ENCODE measurements at places on chromosomes 1 and 21.

- peak; percentile 54 for DNase-seq
Measured at GRCh38 chr21:29656504-29657239, 283.1 kb downstream of the GRIK1 start.

- DNase-seq = peak; percentile 18
Measured at GRCh38 chr1:48776393-48777218, at the start of gene BEND5. TSS of gene BEND5 (minus strand) at chr1:48776891. CDS start at chr1:48776831, 60 bp downstream.

DNA sequence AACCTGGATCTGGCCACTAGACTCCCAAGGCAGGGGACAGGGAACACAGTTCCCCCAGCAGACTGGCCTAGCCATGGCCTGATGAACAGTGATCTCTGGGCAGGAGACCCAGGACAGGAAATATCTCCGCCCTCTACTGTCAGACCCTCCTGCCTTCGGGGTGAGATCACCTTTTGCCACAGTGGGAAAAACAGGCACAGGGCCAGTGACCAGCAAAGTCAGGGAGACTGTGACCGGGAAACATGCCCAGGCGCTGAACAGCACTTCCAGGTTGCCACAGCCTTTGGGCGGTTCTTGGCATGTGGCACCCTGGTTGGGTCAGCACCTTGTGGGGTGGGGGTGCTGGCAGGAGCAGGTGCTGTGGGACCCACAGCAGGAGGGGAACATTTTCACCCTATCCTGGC, 8.9 kb upstream of the ZNF669 start:
- DNase-seq = peak; percentile 56

DNA sequence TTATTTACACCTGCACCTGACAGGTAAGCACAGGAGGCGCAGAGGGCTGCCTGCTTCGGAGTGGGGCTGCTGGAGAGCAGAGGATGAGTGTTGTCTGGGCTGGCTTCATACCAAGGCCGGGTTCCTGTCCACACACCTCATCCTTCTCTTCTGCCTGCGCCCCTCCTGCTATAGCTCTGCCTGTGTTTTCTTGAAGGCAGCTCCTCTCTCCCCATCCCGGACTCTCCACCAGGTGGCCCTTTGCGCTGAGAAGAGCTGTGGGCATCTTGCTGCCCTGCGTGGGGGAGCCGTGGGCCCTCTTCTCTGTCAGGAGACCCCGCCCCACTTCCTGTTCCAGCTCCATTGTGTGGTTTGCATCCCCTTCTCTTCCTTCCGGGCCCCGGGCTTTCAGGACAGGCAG, 35.0 kb downstream of the ARHGEF10L start:
- DNase-seq = no peak

- no peak for DNase-seq
Measured at GRCh38 chr1:87299661-87300060, 29.0 kb upstream of the LMO4 start.

DNA sequence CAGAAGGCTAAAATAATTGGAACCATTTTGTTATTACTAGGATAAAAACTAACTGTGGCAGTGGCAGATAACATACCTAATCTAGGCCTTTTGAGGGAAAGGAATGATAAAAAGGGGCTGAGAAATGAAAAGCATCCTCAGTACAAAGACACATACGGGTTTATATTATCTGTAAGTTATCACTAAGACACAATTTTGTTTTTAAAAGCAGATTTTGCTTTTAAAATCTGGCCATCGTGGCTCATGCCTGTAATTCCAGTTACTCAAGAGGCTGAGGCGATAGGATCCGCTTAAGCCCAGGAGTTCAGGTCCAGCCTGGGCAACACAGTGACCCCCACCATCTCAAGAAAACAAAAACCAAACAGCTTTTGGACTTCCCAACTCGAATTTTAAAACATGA, 24.8 kb upstream of the HP1BP3 start:
- no peak for DNase-seq

DNA sequence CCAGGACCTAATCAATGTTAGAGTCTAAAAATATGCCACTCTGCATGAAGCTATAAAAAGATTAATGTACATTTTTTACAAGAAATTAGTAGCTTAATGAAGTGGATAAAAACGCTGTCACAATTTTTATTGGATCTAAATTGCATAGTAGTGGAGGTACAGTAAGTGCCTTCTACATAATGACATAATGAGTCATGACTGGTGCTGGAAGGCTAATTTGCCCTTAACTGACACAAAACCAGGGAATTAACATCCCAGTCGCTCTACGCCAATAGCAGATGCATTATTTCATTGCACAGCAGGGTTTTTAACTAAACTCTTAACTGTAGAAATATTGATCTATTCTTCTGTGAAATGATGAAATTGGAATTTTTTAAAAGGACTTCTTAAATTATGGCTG, 33.3 kb downstream of the RRAGC start:
- DNase-seq = no peak

DNA sequence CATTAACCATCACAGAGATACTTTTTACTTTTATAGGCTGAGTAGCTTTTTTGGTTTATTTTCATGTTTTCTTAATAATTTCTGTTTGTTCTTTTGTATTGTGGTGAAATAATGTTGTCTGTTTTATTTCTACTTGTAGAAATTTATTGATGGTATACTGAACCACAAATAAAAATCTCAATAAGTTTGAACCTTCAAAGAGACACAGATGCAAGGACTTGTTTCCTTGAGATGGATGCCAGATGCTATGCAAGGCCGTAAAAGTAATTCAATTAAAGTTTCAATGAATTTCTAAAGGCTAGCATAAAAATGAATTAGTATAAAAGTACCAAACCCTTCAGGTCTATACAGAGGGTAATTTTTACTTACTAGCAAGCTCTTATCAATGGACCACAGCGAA, 873.5 kb downstream of the TTLL7 start:
- no peak for DNase-seq

DNA sequence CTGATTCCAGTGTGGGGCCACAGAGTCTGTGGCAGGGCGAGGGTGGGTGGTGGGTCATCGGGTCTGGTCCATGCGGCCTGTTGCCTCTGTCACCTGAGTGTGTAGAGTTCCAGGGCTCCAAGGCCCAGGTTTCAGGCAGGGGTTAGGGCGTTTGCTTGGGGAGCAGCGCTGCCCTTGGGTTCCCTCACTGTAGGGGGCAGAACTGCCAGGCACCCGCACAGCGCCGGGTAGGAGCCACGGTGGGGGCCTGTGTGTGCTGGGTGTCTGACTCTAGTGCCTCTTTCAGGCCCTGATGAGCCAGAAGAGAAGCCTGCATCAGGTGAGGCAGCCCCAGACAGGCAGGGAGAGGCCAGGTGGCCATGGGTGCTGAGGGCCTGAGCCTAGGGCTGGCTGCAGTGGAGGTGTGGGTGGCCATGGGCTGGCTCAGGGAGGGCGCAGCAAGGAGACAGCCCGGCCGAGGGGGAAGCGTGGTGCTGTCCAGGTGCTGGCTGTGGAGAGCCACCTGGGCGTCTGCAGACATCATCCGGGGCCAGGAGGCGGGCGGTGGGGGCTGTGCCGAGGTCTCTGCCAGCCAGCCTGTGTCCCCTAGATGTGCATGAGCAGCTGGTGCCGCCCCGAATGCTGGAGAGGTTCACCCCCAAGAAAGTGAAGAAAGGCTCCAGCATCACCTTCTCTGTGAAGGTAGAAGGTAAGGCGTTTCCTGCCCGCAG, 72.3 kb downstream of the TRIM11 start:
- no peak for DNase-seq

DNA sequence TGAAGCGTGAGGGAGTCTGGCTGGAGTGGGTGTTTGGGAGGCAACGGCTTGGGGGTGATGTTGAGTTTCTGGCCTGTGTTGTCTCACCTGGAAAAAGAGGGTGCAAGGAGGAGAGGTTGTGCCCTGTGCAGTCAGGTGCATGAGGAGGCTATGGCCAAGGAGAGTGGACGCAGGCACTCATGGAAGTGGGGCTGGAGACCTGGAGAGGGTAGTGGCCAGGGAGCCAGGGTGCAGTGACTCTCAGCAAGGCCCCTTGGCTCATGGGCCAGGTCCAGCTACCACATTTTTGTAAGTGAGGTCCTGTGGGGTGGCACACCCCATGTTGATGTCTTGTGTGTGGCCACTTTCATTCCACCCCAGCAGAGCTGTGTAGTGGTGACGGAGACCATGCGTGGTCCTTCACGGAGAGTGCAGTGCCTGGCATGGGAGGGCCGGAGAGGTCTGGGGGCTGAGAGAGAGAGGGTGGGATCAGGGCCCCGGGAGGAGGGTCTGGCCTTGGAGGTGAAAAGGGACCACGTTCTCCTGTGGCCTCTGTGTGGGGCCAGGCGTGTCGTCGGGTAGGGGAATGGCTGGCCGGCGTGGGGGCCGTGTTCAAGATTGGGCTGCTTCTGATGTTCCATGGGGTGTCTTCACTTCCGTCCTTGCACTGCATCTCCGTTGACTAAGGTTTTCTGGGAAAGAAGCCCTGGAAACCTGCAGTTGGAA, 6.1 kb downstream of the SNAP47 start:
- DNase-seq = no peak

- no peak for DNase-seq
Measured at GRCh38 chr1:183598386-183598785, 8.1 kb upstream of the NCF2 start.

DNA sequence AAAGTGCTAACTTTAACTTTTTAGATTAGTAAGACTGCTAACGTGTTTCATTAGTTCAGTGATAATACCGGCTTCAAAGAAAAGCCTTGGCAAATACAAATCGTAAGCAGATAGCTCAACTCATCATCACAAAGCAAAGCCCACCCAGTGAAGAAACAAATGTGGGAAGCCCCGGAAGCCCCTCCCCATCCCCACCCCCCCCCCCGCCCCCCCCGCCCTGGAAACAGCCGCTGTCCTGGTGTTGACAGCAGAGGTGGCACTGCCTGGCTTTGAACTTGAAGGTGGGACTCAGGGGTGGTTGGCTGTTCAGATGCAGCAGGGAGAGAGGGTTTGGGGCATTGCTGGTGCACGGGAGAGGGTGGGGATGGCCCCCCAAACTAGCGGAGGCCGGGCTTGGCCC, 14.1 kb downstream of the PDXK start:
- no peak for DNase-seq

DNA sequence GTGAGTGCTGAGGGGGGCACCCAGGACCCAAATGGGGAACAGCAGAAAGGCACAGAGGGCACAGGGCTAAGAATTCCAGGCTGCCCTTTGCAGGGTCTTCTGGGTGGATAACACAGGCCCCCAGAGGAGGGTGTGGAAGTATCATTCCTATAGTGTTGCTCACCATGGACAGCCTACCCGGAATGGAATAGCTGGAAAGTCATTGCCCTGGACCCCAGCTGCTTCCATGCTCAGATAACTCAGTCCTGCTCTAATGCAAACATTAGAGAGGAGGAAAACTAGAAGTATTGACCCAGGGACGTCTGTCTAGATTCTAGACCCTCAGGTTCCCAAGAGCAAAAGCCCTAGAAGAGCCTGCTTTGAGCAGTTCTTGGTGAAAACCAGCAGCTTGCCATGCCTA, 24.7 kb downstream of the SLC6A17 start:
- DNase-seq = no peak

DNA sequence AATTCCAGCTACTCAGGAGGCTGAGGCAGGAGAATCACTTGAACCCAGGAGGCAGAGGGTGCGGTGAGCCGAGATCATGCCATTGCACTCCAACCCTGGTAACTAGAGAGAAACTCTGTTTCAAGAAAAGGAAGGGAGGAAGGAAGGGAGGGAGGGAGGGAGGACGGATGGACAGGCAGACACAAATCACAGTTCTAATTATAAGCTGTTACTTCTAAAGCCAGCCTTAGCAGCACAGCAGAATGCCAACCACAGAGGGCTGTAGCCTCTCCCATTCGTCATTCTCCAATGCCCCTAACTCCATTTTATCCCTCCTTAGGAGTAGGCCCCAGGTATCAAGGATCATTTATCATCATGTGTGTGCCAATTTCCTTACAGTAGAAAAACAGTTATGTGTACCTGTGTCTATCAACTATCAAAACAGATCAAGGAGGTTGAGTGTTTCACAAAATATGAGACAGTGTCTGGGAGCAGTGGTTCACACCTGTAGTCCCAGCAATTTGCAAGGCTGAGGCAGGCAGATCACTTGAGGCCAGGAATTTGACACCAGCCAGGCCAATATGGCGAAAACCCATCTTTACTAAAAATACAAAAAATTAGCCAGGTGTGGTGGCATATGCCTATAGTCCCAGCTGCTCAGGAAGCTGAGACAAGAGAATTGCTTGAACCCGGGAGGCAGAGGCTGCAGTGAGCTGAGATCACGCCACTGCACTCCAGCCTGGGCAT, 19.1 kb downstream of the USP48 start:
- no peak for DNase-seq

DNA sequence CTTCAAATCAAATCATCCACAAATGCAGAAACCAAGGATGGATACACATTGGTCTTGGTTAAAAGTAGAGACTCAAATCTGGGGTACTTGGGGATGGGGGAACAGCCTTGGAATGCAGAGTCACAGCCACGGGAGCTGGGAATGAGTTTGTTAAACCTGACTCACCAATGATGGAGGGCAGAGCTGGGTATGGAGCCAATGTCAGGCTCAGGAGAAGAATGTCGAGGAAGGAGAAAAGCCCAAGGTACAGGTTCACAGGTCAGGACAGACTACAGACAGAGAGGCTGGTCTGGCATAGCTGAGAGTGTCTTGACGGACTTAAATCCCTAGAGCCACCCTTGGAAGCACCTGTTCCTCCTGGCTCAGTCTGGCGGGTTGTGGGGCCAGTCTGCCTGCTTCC, 237.6 kb downstream of the NTNG1 start:
- DNase-seq = no peak

GRCh38 chr1:160625725-160626498, 20.9 kb downstream of the SLAMF1 start:
- no peak for DNase-seq

DNA sequence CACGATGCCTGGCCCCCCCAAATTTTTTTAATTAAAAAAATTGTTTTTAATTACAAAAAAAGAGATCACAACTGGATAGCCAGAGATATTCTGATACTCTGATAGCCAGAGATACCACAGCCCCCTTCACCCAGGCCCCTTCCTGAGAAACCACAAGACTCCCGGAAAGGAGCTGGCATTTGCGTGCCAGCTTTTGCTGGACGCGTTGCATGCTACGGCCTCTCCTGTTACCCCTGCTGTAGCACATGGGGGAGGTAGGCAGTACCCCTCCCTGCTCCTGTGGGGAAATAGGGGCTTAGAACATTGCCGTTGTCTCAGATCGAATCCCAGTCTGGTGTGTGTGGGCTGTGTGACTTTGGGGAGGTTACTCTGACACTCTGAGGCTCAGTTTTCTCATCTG, 22.7 kb downstream of the MFAP2 start:
- no peak for DNase-seq

- peak; percentile 21 for DNase-seq
Measured at GRCh38 chr21:37767984-37768383, 148.3 kb downstream of the KCNJ6 start.

DNA sequence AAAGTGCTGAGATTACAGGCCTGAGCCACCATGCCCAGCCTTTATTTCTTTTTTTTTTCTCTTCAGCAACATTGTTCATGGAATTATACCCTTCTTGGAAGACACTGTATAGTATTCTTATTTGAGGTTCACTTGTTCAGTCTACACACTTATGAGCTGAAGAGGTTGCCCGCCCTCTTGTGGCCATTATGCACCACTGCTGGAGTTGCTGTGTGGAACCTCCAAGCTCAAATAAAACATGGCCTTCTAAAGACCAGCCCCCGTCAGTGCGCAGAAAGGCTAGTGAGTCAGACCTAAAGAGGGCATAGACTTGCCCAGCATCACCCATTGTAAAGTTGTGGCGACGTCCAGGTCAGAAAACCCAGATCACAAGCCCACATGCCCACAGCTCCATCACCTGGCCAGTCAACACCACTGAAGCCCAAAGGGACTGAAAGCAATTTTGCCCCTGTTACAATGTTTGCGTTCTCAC, 20.4 kb downstream of the LURAP1 start:
- peak; percentile 94 for DNase-seq

GRCh38 chr1:1040004-1040991, 20.4 kb downstream of the AGRN start:
- DNase-seq = peak; percentile 95

GRCh38 chr1:94081566-94082344, 39.2 kb downstream of the ABCA4 start:
- peak; percentile 86 for DNase-seq

- no peak for DNase-seq
Measured at GRCh38 chr21:39611551-39612190, 1.1 kb upstream of the B3GALT5 start.
